ENCODE measurements at places on chromosomes 5 and 9.

DNA sequence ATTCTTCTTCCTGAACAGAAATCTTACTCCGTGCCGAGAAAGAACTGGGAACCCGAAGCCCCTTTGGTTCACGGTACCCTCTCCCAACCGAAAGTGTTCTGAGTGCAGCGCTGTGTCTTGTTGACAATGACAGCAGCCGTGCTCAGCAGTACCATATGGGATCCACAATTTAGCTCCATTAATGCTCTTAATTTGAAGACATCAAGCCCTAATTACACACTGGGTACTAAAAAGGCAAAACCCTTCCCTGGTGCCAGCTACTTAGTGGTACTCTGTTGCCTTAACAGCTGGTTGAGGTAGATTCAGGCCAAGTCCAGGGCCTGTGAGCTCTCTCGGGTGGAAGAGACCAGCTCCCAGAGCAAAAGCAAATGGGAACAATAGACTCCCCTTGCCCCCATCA is 24.5 kb downstream of the DDX31 start:
- no peak for DNase-seq

- no peak for DNase-seq
Observed at GRCh38 chr5:128538250-128539037, 399 bp upstream of the FBN2 start.

- DNase-seq: no peak
Observed at GRCh38 chr5:59152701-59153245, 569.9 kb downstream of the RAB3C start.

- DNase-seq: no peak
Observed at GRCh38 chr9:116812231-116813030, 125.3 kb downstream of the TRIM32 start.

GRCh38 chr5:172496671-172497371 is 42.5 kb upstream of the SH3PXD2B start:
- DNase-seq: no peak

- no peak for DNase-seq
Observed at GRCh38 chr5:3362606-3362910, 233.1 kb upstream of the IRX1 start.

DNA sequence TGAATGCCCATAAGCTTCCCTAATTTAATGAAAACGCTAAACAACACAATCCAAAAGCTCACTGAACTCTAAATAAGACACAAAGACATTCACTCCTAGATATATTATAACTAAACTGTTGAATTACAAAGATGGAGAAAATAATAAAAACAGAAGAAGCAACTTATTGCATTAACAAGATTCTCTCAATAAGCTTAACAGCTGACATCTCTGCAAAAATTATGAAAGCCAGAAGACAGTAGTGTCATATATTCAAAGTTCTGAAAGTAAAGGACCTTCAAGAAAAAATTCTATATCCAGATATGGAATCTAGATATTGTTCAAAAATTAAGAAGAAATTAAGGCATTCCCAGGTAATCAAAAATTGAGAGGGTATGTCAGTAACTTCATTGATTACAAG is 957.8 kb upstream of the TYRP1 start:
- no peak for DNase-seq

- DNase-seq: no peak
Observed at GRCh38 chr5:68259700-68260099, 44.1 kb downstream of the PIK3R1 start.

GRCh38 chr9:133767625-133768024 is 29.5 kb upstream of the SARDH start:
- no peak for DNase-seq

GRCh38 chr9:124297551-124297901 is 39.8 kb downstream of the NEK6 start:
- DNase-seq: no peak

- DNase-seq: no peak
Observed at GRCh38 chr5:131749723-131750470, 46.9 kb downstream of the FNIP1 start.

Measured in SK-N-MC (cell line).